Stimulated activated CD8-positive, alpha-beta memory T cell treated with anti-CD3 and anti-CD28 coated beads, Interleukin-2, amount 100 ng/mL, for 48 hours (primary cell): ENCODE measurements at places on chromosomes 5 and 9.

- DNase-seq: no peak
These were observed 161.7 kb downstream of the CDK5RAP2 start for GRCh38 chr9:120418315-120418714.

DNA sequence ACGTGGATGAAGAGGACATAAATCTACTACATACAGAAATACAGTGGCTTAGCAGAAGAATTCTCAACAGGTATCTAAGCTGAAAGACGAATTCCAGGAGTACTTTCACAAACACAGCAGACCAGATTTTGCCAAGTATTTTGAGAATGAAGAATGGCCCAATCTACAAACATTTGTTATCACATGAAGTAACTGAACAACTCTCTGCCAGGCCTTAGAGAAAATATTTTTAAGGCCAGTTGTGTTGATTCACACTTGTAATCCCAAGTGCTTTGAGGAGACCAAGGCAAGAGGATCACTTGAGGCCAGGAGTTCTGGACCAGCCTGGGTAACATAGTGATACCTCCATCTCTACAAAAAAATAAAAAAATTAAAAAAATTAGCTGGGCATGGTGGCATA, 14.3 kb downstream of the AGTPBP1 start:
- no peak for DNase-seq

DNA sequence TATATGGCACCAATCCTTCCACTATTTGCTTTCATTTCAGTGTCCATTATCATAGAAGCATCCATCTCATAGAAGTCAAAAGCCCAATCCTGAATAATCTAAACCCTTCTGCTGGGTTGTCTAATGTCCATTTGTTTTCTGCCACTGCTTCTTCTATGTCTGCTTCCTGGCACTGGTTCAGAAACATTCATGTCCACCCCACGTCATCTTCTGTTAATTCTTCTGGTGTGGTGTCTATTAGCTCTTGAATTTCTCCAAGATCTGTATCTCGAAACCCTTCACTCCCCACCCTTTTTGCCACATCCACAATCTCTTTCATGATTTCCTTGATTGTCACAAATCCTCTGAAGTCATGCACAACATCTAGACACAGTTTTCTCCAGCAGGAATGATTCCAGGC, 23.2 kb upstream of the GOLGA1 start:
- no peak for DNase-seq

- DNase-seq: no peak
These were observed 126.5 kb downstream of the MAST4 start for GRCh38 chr5:66722686-66723085.

DNA sequence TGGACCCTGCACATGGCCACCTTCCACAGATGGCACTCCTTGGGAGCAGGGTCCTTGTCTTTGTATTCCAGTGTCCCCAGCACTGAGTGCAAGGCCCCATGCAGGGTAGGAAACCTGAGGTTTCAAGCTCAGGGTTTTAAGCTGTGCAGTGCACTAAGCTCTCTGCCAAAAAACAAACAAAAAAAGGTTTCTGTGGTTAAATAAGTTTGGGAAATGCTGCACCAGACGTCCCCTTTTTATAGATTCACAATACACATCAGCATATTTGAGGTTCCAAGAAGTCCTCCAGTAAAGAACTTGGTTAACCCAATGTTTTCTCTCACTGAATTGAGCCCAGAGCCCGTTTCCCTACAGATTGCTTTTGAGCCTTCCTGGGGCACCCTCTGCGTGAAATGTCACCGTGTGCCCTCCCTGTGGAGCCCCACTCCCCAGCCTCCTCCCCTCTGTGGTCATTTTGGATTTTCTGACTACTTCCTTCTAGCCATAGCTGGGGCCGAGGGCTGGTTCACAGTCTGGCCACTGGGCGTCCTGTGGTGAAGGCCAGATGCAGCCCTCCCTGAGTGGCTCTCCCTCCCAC, 17.1 kb downstream of the DELE1 start:
- no peak for DNase-seq

DNA sequence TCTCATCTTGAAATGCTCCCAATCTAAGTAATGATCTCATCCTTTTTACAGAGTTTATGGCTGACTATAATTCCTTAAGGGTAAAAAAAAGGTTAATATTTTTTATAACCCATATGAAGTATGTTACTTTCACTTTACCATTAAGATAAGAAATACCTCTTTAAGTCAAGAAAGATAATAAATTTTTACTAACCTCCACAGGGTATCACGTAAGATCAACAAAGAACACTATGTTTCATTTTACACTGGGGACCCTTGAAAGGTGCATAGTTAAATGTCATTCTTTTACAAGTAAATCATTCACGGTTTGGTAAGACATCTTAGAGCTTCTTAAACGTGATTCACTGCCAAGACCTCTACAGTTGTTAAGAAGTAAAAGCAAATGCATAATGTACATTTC, 472.7 kb upstream of the CDH9 start:
- DNase-seq: no peak

DNA sequence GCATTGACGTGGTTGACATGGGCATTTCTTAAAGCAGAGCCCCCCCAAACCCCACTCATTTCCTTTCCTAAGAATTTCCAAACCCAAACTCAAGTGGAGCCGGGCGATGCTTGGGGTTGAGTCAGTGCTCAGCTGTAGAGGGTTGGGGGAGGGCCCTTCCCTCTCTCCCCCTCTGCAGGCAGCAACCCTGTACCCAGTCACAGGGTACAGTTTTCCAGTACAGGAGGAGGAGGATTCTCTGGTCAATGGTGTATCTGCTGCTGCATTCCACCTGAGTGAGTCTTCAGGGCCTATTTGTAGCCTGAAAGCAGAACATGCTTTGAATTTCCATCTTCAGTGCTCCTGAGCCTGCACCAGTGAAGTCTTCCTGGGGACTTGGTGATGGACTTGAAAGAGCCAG, 55.8 kb downstream of the ENTREP1 start:
- DNase-seq: no peak

DNA sequence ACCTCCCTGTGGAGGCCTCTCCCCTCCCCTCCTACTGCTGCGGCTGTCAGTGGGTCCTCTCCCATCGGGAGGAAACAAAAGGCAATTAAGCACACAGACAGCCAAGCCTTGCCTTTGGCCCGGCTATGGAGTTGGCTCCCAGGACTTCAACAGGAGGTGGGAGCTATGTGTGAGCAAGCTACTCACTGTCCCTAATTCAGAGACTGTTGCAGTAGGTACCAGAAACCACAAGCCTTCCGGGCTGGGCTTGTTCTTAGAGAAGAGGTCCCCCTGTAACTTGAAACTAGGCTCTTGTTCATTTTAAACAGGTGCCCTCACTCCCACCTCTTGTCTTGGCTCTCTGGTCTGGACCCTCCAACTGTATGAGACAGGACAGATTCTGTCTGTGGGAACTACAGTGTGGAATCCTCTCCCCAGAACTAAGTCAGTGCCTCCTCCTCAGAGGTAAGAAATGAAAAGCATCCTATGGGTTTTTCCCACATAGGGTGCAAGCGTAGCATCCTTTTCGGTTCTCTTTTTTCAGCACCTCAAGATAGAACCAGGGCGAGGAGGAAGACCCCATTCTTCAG, 561.1 kb downstream of the EBF1 start:
- DNase-seq: no peak

DNA sequence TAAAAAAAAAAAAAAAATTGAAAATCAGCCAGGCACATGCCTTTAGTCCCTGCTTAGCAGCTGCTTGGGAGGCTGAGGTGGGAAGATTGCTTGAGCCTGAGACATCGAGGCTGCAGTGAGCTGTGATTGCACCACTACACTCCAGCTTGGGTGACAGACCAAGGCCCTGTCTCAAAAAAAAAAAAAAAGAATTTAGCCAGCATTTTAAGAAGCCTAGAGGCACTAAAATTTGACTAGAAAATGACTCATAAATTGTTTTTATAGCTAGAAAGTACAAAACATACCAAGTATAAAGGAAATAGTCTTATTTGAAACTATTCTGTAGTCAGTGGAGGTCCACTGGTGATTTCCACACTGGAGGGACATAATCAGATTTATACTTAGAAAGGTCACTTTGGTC, 17.5 kb downstream of the LRRC70 start:
- no peak for DNase-seq

GRCh38 chr5:100598446-100598845, 63.3 kb downstream of the FAM174A start:
- DNase-seq: no peak

- no peak for DNase-seq
These were observed 41.1 kb upstream of the AOPEP start for GRCh38 chr9:94685359-94685758.

- DNase-seq: no peak
These were observed 758.5 kb upstream of the EDIL3 start for GRCh38 chr5:85143138-85143537.

DNA sequence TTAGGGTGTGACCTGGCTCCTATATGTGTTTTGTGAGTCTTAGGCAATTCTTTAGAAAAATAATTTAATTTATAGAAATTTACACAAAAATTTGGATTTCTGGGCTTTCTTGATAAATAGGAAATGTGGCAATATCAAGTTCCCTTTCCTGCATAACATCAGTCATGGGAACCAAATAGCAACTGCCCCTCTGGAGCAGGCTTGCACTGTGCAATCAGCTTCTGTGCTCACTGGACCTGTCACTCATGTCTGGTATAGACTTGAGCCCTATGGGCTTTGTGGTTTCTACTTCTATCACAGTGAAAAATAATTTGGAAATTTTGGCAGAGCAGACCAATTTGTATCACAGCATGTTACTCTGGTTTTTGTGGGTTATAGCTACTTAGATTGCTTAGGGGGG, 131.7 kb downstream of the ADGRV1 start:
- DNase-seq: no peak

DNA sequence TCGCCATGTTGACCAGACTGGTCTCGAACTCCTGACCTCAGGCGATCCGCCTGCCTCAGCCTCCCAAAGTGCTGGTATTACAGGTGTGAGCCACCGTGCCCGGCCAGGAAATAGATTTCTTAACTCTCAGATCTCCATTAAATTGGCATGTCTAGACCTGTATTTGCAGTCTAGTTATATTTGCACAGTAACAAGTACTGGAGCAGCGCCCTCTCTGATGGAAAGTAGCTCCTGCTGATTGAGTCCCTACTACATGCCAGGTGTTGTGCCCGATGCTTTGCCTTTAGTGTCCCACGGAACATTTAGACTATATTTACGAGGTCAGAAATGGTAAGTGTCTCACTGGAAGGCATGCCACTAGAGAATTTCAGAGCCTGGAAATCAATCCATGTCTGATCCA, 15.8 kb upstream of the TMED9 start:
- no peak for DNase-seq

- DNase-seq: no peak
These were observed 135.5 kb downstream of the CCDC192 start for GRCh38 chr5:127838661-127839060.

GRCh38 chr9:81684635-81685034, 4.7 kb downstream of the TLE1 start:
- DNase-seq: no peak

- no peak for DNase-seq
These were observed 105.9 kb downstream of the DPYSL3 start for GRCh38 chr5:147403651-147404640.

DNA sequence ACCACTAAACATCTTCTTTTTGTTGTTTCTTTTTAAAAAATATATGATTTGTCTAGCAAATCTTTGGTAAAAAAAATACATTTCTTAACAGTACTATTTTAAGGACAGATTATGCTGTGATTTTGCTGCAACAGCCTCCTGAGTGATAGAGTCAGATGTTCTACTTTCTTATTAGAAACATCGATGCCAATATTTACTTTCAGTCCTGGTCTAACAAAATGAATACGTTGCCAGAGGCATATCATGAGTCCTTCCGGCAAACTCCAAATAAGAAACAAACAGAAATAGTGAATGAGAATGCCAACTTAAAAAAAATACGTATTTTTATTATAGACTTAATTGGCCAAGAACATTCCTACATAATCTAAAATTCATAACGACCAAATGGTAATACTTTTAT, 371.5 kb downstream of the ADGRV1 start:
- no peak for DNase-seq

DNA sequence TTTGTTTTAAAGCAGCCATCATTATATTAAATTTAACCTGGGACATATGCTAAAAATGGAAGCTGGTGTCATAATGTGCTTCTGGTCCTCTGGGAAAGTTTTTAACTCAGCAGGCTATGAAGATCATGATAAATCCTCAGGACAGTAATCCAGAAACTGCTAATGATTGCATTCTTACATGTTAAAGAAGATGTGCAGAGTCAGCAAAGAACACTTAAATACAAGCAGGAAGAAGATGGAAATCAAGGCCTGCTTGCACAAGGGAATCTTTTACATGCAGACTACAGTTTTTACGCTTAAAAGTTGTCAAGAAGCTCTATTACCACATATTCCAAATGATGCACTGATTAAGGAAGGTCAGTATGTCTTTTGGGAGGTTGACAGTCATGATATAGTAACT, 246.0 kb upstream of the PTPRD start:
- DNase-seq: no peak

GRCh38 chr5:448061-448765, 5.2 kb downstream of the EXOC3 start:
- DNase-seq: no peak

- DNase-seq: no peak
These were observed 135.3 kb downstream of the CETN3 start for GRCh38 chr5:90274216-90274615.

- DNase-seq: peak; percentile 68
These were observed at the start of gene RETREG1 for GRCh38 chr5:16616536-16617273. Gene RETREG1, minus strand, starts transcription at chr5:16616997. Its CDS starts 26 bp downstream, at chr5:16616971.

- no peak for DNase-seq
These were observed 6.4 kb upstream of the AGPAT2 start for GRCh38 chr9:136693490-136694162.

- no peak for DNase-seq
These were observed 24.1 kb downstream of the PHF2 start for GRCh38 chr9:93600504-93600903.

GRCh38 chr5:138724470-138725146, 28.6 kb upstream of the CTNNA1 start:
- no peak for DNase-seq

DNA sequence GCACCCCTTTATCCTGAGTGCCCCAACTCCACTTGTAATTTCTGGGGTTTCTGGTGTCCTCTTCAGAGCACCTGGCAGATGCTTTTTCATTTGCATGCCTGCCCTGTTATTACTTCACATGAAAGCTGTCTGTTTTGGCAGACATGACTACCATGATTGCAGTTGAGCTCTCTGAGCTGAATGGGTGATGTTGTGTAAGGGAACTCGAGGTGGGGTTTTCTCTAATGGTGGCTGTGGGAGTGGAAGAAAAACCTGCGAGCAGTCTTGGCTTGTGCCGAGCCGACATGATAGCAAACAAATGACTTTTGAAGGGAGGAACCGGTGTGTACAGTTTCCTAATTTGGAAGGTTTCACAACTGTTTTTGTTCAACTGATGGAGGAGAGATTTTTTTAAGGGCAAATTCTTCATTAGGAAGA, 196.2 kb downstream of the AOPEP start:
- DNase-seq: no peak
